Stimulated activated CD4-positive, alpha-beta T cell treated with anti-CD3 and anti-CD28 coated beads, Interleukin-15, amount 100 ng/mL, for 24 hours (primary cell): ENCODE measurements at places on chromosomes 16 and 17.

- no peak for DNase-seq
Measured at GRCh38 chr17:45951941-45952340, 47.1 kb upstream of the STH start.

DNA sequence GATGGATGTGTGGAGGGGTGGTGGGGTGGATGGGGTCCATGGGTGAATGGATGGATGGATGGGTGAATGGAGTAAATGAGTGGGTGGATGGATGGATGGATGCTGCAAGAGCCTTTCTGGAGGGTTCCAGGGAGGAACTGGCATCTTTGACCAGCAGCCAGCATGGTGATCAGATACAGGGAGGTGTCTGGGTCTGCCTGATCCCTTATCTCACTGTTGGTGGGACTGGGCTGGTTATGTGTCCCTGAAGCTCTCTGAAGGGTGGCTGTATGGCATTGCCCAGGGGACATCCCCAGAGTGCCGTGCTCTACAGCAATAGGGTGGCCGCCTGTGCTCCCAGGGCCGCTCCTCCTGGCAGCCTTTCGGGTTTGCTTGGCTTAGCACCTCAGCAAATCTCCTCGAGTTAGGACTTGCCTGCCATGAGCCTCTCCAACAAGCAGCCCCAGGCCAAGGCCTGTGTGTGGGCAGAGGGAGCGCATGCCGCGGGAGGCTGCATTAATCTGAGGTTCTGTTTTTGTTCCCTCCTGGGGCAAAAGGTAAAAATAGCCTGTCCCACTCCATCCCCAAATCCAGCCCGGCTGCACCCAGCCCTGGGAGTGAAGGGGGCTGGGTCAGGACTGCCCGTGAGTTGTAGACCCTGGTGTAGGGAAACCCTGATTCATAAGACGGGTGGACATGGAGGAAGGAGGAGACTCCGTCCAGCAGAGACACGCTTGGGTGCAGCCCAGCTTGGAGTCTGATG lies 165.4 kb downstream of the SEC14L1 start:
- DNase-seq: no peak

DNA sequence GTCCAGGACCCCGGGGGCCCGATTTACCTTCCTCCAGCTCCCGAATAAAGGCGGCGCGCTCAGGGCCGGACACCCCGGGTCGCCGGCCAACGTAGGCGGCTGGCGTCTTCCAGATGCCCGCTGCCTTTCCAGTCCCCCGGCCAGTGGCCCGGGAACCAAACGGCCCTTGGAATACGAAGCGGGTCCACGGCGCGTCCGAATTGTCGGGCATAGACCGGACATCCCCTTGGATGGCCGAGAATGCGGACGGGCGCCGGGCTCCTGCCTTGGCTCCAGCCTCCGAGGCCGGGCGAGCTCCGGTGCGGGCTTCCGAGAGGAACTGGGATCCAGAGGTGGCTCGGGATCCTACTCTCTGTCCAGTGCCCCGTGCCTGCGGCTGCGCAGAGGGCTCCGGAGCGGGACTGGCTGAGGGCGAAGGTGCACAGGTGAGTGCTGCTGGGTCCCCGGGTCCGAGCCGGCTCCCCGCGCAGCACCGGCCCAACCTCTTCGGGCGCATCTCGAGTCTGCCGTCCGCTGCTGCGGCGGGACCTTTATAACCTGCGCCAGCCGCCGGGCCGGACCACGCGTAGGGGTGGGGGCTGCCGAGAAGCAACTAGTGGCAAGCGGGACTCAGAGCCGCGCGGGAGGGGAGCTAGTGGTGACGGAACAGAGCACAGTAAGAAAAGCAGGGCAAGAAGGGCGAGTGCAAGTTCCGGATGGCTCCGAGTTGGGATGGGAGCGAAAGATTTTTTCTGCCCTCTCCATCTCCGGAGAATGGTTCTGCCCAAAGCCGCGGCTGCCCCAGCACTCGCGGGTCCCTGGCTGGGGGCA lies at the start of gene HAP1:
HAP1 (minus strand) TSS at position 505 of the 810 bp plus-strand sequence; CDS start at position 496, 9 bp downstream.
- DNase-seq: peak; percentile 39

DNA sequence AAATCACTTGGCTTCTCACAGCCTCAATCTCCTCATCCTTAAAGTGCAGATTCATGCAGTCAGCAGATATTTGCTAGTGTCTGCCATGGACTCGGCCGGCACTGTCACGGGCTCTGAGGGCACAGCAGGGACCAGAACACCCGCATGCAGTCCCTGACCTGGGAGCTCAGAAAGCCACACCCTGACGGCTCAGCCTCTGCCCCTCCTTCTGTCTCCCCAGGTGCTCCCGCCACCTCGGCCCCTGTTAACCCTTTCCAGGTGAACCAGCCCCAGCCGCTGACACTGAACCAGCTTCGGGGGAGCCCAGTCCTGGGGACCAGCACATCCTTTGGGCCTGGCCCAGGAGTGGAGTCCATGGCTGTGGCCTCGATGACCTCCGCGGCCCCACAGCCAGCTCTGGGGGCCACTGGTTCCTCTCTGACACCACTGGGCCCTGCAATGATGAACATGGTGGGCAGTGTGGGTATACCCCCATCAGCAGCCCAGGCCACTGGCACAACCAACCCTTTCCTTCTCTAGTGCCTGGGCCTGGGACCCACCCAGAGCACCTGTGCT lies 28.7 kb downstream of the B9D1 start:
- DNase-seq: no peak

DNA sequence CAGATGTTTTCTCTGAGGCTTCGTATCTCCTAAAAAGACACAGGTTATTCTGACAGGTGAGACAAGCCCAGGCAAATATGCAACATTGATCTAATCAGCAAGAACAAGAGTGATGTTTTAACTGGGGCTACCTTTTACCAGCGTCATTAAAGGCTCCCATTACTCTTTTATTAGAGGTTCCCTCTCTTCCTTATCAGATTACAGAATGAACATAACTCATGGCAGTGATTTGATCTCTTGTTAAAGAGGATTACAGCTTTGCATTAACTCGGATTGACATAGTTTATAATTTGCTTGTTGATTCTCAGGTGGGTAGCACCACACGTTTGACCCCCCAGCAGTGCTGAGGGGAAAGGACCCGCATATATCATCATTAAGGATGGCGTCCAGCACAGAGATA lies 90.5 kb downstream of the AATF start:
- DNase-seq: no peak

GRCh38 chr17:68161644-68162428 lies 86.0 kb upstream of the AMZ2 start:
- DNase-seq: no peak

- DNase-seq: no peak
Measured at GRCh38 chr16:65037556-65037955, 84.3 kb downstream of the CDH11 start.

- DNase-seq: no peak
Measured at GRCh38 chr16:20409398-20410120, at the start of gene ACSM5. ACSM5 (plus strand) TSS chr16:20409534; CDS start chr16:20411485, 1,951 bp downstream.
